Skeletal muscle tissue (tissue), 5 donors: ENCODE measurements at places on chromosomes 7 and 10. TPM values are rescaled to one million over a fixed set of nuclear protein-coding genes. Genes with fewer than 3 reads are reported as not detected.

CDNF gene
- total RNA-seq, result 1.0 TPM

HSPA12A gene
- total RNA-seq, result 8.4 TPM

SUGCT gene
- total RNA-seq, result 12.0 TPM

ING3 gene
- total RNA-seq, result 11.5 TPM

GIMAP4 gene
- 25.6 TPM for total RNA-seq

DLG5 gene
- total RNA-seq, result 14.1 TPM

IDI2 gene
- not detected for total RNA-seq

SH3PXD2A gene
- total RNA-seq, result 30.3 TPM

FRMPD2 gene
- total RNA-seq, result not detected

NUTM2E gene
- not detected for total RNA-seq

GPAM gene
- 52.7 TPM for total RNA-seq

COL26A1 gene
- total RNA-seq, result 7.8 TPM

ARMC3 gene
- not detected for total RNA-seq

SPDYE16 gene
- total RNA-seq, result not detected
